ENCODE measurements at places on chromosomes 1 and 21.

- no peak for DNase-seq
Measured at GRCh38 chr1:85311818-85312217, 35.4 kb upstream of the BCL10 start.

GRCh38 chr1:29260531-29260930 is 24.2 kb downstream of the PTPRU start:
- DNase-seq: no peak

GRCh38 chr1:12168451-12169160 is 1.8 kb downstream of the TNFRSF1B start:
- no peak for DNase-seq

DNA sequence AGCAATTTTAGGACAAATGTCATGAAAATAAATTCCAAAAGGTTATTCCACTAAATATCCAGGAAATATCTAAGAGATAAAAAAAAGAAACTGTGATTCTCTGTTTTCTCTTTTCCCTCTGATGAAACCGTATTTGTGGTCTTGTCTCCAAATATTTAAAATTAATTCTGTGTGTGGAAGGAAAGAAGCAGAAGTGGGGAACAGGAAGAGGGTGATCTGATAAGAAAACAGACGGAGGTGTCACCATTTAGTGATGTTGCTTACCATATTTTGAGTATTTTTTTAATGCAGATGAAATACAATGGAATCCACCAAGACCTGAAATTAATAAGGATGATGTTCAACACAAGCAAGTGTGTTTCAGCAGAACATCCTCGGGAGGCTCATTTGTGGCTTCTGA is 29.6 kb downstream of the CLCA1 start:
- DNase-seq: no peak

DNA sequence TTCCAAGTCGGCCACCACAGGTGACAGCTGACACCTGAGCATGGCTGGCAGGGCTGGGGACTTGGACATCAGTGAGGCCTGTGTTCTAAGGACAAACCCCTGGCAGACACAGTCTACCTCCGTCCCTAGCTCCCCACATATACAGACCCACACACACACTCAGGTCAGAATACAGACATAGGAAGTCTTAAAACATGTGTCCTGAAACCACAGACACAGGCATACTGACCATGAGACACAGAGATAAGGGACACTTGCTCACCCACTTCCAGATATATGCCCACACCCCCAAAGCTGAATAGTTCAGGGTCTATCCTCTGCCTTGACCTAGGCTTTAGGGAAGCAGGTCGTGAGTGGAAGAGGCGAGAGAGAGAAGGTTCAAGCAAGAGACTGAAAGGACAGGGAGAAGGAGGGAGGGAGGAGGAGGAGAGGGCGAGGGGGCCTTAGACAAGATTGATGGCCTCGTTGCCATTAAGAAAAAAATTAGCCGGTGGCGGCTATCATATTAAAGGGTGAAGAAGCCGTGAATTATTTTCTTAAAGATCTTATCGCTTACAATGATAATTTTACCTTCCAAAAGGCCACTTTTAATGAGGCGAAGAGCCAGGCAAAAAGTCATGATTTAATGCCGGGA is 49.9 kb downstream of the TMEM53 start:
- no peak for DNase-seq

DNA sequence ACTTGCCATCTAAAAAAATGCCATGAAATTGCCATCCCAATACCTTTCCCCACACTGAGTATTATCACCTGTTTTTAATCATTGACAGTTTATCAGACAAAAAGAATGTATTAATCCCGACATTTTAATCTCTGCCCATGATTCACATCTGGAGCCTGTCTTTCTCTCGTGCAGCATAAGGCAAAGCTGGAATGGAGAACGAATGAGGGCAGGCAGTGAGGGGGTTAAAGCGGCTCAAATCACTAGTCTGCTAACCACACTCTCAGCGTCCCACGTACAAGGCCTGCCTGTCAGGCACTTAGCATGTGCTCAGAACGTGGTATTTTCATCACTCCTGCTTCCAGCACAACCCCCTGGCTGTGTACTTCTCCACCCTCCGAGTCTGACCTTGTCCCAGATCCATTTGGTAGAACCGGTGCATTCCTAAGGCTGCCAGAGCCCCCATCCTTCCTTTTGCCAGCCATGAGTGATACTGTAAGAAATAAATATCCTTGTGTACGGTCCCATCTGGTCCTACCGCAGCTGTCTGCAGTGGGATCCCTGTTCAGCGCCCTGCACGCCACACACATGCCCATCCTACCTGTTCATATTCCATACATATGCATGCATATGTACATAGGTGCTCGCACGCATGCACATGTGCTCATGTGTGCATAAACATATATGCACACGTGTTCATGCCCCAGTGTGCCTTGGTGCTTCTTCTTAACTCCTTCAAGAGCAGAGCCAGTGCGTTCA is 34.6 kb upstream of the FHAD1 start:
- no peak for DNase-seq

DNA sequence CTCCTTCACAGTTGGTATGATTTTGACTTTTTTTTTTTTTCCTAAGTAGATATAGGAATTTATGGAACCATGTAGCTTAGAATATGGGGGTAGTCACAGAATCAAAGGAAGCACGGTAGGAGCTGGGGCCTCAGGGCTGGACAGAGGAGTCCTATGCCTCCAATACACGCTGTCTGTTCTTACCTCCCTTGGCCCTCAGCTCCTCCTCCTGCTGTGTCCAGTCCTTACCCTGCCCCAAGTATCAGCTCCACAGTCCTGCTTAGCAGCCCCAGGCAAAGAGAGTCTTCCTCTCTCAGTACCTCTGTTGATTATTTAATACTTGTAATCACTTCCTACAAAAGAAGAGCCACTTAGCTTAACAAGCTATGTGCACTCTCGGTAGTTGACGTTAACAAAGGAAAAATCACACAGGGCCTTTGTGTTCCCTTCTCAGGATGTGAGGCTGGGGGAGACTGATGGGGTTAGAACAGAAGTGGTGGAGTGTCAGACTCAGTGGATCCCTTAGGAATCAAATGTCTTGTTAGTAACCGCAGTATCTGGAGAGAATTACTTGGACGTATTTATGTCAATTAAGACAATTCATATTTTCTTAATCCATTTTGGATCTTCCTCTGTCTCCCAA is 292.3 kb downstream of the HHAT start:
- no peak for DNase-seq

All from stimulated activated CD4-positive, alpha-beta T cell treated with anti-CD3 and anti-CD28 coated beads, Interleukin-4, amount 100 ng/mL, for 48 hours (primary cell).